Bronchial epithelial cell (primary cell): ENCODE measurements at places on chromosomes 4 and X.

- no peak for DNase-seq
These were observed 8.1 kb upstream of the NAAA start for GRCh38 chr4:75948822-75949444.

GRCh38 chr4:153684182-153684970 lies at the start of gene TLR2:
Gene TLR2, plus strand, starts transcription at chr4:153684280. Its CDS starts 18,628 bp downstream, at chr4:153702908.
- peak; percentile 21 for DNase-seq

DNA sequence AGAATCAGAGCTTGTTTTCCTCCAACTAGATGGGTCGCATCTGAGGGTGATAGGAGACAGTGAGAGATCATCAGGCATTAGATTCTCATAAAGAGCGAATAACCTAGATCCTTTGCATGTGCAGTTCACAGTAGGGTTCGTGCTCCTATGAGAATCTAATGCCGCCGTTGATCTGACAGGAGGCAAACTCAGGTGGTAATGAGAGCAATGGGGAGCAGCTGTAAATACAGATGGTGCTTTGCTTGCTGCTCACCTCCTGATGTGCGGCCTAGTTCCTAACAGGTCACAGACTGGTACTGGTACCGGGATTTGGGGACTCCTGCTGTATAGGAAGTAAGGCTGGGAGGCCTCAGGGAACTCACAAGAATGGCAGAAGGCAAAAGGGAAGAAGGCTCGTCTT lies 276.5 kb downstream of the FAT4 start:
- DNase-seq = no peak

- peak; percentile 26 for DNase-seq
These were observed 101.7 kb downstream of the NAA11 start for GRCh38 chr4:79223993-79224776.

DNA sequence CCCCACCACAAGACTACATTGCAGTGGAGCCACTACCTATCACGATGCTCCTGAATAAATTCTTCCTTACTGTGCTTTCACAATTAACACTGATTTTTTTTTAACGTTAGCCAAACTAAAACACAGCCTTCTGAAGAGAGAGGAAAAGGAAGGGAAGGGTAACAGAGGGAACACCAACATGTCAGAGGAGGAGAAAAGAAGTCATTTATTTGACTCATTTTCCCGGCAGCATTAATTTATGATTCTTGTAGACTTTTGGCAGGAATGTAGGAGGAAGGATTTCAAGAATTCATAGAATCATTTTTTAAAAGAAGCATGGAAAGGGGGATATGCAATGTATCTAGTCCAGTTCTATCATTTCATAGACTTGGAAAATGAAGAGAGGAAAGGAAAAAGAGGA lies 74.3 kb upstream of the IQCM start:
- DNase-seq = no peak

DNA sequence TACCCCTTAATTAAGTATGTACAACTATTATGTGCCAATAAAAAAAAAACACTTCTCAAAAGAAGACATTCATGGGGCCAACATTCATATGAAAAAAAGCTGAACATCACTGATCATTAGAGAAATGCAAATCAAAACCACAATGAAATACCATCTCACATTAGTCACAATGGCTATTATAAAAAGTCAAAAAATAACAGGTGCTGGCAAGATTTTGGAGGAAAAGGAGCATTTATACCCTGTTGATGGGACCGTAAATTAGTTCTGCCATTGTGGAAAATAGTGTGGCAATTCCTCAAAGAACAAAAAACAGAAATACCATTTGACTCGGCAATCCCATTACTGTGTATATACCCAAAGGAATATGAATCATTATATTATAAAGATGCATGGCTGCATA lies 229.9 kb downstream of the PAPSS1 start:
- no peak for DNase-seq

DNA sequence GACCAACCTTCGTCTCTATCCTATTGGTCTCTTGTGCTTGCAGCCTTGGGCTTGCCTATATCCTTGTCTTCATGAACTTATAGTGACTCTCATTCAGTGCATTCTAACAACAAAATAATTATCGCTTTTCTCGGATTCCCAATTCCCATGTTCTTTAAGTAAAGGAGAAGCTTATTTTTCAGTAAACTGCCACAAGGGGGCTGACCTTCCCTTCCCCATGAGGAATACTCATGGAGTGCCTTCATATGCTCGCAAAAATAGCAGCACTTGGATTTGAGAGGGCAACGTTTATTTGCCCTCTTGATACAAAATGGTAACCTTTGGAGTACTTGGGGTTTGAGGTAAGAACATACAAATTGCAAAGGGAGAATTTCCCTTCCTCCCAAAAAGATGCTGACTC lies 183.2 kb upstream of the TENT5D start:
- no peak for DNase-seq

DNA sequence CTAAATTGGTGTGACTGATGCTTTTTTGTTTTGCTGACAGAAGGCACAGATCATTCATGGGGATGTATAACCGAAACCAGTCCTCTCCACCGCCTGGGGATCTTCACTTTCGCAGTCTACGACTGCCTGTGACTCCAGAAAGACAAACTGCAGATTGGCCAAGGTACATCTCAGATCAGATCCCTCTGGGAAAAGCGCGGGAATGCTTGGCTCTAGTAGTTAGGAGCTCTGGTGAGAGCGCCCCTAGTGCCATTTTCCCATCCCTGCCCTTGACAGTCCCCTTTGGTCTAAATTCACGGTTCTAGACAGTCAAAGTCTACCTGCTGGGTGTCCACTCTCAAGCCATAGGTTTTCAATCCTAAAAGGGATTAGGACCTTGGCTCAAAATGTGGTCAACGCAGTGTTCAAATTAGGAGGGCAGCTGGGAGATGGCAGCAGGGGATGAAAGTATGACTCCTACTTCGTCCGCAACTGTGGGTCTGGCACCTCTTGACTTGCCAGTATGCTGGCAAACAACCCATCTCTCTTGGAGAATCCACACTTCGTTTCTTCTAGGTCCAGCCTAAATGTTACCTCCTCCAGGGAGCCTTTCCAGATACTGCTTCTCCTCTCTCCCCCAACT lies 6.9 kb upstream of the HAND2 start:
- no peak for DNase-seq

- DNase-seq = peak; percentile 47
These were observed 6.6 kb upstream of the PPM1K start for GRCh38 chr4:88291003-88291402.

DNA sequence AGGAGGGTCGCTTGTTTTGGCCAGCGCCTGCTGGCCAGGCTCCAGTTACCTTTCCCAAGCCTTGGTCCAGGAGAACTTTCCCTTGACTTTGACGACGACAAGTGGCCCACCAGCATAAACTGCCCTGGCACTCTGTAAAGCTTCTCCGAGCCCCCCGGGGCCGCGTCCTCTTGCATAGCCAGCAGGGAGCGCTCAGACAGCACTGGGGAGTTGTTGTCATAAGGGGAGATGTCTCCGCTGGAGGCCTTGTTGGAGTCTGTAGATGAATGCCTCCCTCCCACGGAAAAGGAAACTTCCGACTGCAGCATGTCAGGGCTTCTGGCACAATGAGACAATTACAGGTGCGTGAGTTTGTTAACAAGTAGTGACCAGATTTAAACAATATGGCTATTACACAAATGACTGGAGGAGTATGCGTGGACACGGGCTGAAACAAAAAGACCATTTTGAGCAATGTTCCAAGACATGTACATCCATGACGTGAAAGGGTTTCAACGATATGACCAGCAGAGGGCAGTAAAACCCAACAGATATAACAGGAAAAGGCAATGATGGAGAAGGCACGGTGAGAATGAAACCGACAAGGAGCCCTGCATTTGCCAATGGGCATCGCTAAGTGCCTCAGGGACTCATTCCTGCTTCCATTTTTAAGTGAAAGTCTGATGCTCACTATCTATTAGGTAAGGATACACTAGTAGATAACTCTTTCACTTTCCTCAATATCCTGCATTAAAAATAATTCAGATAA lies 33.0 kb downstream of the HCCS start:
- peak; percentile 62 for DNase-seq

- DNase-seq = peak; percentile 47
These were observed at the start of gene HS3ST1 for GRCh38 chr4:11428231-11428898. Gene HS3ST1, minus strand, starts transcription at chr4:11428894. Its CDS starts 28,889 bp downstream, at chr4:11400005.

- DNase-seq = peak; percentile 89
These were observed 44.8 kb downstream of the GAB1 start for GRCh38 chr4:143381189-143382118.

- peak; percentile 90 for DNase-seq
These were observed 85.0 kb upstream of the FAT1 start for GRCh38 chr4:186808630-186809018.

GRCh38 chr4:24533364-24533763 lies 51.0 kb downstream of the DHX15 start:
- DNase-seq = no peak

DNA sequence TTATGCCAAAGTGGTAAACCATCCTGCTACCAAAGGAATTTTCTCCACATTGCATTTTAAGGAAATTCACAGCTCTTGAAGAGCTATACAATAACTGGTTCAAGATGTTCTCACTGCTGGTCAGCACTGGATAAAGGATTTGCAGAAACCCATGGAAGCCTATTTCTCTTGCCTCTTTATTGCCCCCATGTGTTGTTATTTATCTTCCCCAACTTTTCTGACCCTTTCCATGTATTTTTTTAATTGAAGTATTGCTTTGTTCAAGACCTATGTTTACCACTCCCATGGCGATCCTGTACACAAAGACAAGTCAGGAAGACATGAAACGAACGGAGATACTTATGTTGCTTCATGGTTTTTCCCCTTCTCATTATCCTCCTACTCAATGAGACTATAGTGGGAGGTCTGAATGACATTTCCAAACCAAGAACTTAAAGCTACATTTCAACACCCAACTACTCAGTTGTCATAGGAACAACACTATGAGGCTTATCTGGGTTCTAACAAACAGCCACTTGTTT lies 566.4 kb upstream of the DIPK2B start:
- peak; percentile 61 for DNase-seq

- no peak for DNase-seq
These were observed 40.1 kb upstream of the UGT8 start for GRCh38 chr4:114558446-114559020.

- DNase-seq = no peak
These were observed at the start of gene AWAT2 for GRCh38 chrX:70049925-70050324. Gene AWAT2, minus strand, starts transcription at chrX:70049938. Its CDS starts 6 bp downstream, at chrX:70049932.
